Aorta (tissue), 5 donors: ENCODE measurements at places on chromosomes 2 and 18. TPM values are rescaled to one million over a fixed set of nuclear protein-coding genes. Genes with fewer than 3 reads are reported as not detected.

APCDD1 gene
- 7.6 TPM for total RNA-seq

DNA sequence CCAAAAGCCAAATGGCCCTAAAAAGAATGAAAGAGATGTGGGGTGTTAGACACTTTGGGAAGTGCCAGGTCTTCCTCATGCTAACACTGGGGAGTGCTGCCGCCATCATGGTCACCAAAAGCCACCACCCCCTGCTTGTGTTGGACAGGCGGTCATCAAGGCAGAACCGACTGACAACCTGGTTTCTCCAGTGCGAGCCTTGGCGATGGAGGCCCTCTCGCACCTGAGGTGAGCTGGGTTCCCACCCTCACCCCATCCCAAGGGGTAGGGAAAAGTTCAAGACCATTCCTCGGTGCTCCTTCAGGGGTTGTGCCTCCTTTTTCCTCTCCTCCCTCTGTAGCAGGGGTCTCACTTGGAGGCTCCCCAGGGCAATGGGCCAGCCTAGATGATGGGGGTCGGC is 33.6 kb downstream of the MROH2A start:
- DNase-seq = peak; percentile 23

GRCh38 chr2:235802542-235802941 is 308.7 kb downstream of the AGAP1 start:
- no peak for DNase-seq

INPP1 gene
- 31.8 TPM for total RNA-seq

DNA sequence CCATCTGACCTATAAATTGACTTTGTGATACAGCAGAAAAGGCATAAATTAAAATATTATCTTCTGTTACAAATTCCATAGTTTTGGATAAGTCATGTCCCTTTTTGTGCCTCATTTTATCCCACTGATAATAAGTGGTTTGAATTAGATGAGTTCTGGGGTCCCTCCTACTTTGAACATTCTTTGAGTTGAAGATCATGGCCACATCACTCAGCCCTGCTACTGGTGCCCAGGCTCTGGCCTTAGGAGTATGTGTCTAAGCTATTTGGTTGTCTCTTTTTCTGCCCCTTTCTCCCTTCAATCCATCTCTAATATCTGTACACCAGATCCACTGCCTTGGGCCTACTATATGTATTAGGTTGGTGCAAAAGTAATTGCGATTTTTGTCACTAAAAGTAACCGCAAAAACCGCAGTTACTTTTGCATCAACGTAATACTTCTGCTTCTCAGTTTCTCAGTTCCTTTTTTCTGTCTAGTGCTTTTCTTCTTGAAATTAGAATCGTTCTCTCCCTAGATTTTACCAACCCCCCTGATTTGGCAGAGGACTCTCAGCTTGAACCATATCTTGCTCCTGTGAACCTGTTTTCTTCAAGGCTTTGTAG is 362.5 kb upstream of the TNP1 start:
- DNase-seq = no peak

GRCh38 chr2:112216167-112216566 is 38.7 kb downstream of the ZC3H8 start:
- no peak for DNase-seq

LONRF2 gene
- 10.9 TPM for total RNA-seq

DNA sequence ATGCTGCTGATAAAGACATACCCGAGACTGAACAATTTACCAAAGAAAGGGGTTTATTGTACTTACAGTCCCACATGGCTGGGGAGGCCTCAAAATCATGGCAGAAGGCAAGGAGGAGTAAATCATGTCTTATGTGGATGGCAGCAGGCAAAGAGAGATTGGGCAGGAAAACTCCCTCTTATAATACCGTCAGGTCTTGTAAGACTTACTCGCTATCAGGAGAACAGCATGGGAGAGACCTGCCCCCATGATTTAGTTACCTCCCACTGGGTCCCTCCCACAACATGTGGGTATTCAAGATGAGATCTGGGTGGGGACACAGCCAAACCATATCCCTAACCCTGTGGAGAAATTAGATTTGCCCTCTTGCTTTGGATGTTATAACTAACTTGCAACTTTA is 1068.0 kb upstream of the ZEB2 start:
- DNase-seq = no peak

DNA sequence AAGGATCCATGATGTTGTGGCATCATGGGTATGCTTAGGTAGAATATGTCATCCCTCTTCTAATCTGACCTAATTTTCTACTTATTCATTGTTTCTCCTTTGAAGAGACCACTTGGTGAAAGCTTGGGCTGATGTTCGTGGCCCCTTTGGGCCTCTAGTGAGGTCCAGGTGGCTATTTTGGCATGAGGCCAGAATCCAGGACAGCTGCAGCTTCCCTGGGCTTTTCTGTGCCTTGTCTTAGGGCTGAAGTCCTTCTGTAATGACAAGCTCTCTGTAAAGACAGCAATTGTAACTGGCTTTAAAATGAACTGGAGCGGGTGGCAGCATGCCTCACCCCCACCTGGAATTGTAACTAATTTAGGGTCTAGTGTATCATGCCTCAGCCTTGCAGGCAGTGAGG is 15.6 kb upstream of the MC2R start:
- no peak for DNase-seq

SLC4A5 gene
- total RNA-seq = 7.3 TPM

NAPG gene
- 49.7 TPM for total RNA-seq

DNA sequence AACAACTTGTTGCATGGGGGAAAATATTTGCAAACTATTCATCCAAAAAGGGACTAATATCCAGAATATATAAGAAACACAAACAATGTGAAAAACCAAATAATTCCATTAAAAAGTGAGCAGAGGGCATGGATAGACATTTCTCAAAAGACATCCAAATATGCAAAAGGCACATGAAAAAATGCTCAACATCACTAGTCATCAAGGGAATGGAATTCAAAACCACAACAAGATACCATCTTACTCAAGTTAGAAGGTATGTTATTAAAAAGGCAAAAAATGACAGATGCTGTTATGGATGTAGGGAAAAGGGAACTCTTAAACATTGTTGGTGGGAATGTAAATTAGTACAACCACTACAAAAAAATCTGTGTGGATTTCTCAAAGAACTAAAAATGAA is 396.5 kb downstream of the CCDC85A start:
- no peak for DNase-seq

- no peak for DNase-seq
Observed at GRCh38 chr2:233795735-233796171, 17.6 kb downstream of the MROH2A start.

- peak; percentile 84 for DNase-seq
Observed at GRCh38 chr2:43221124-43221762, 5.2 kb downstream of the ZFP36L2 start.

GRCh38 chr2:6723865-6724604 is 141.7 kb downstream of the CMPK2 start:
- DNase-seq = no peak
